ENCODE measurements at places on chromosomes 11 and 22.

GRCh38 chr11:60396799-60397198 lies 540 bp downstream of the MS4A14 start:
- H3K36me3 ChIP-seq = peaks cover 6% of the 10 kb centered on the region
- peak overlapping the region; percentile 69 for H3K27ac ChIP-seq
- no peaks in the 10 kb centered on the region for H3K27me3 ChIP-seq

GRCh38 chr11:10931761-10932670 lies 74.2 kb upstream of the ZBED5 start:
- H3K27ac ChIP-seq = peak overlapping the region; percentile 84
- H3K4me3 ChIP-seq = peak overlapping the region; percentile 73
- no peaks in the 10 kb centered on the region for H3K36me3 ChIP-seq
- no peak for DNase-seq

- H3K4me3 ChIP-seq = no peak overlapping the region
- no peaks in the 10 kb centered on the region for H3K4me1 ChIP-seq
- no peaks in the 10 kb centered on the region for H3K36me3 ChIP-seq
These were observed 837.5 kb upstream of the LRRC4C start for GRCh38 chr11:42296910-42297309.

DNA sequence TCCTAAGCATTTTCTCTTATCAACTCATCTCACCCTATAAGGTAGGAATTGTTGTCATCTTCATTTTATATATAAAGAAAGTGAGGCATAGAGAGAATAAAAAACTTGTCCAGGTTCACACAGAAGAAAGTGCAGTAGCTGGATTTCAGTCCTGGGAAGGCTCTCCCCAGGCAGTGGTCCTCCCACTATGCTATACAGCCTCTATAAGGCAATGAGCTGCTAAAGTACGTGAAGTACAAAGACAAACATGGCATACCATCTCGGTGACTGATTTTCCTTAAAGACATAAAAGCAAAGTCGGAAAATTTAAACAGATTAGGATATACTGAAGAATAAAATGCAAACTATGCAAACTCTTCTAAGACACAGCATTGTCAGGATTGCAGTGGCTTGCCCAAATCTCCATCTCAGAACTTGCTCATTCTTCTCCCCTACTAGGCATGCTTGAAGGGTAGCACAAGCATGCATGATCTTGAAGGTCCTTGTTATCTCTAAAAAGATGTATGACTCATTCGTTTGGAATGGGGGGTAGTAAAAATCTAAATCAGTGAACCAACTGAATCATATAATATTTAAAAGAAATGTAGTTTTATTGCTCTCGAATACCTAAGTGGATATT lies 97.8 kb upstream of the CSNK2A3 start:
- no peak overlapping the region for H3K4me3 ChIP-seq
- DNase-seq = no peak
- H3K36me3 ChIP-seq = no peaks in the 10 kb centered on the region
- H3K27ac ChIP-seq = no peak overlapping the region
- no peaks in the 10 kb centered on the region for H3K4me1 ChIP-seq

DNA sequence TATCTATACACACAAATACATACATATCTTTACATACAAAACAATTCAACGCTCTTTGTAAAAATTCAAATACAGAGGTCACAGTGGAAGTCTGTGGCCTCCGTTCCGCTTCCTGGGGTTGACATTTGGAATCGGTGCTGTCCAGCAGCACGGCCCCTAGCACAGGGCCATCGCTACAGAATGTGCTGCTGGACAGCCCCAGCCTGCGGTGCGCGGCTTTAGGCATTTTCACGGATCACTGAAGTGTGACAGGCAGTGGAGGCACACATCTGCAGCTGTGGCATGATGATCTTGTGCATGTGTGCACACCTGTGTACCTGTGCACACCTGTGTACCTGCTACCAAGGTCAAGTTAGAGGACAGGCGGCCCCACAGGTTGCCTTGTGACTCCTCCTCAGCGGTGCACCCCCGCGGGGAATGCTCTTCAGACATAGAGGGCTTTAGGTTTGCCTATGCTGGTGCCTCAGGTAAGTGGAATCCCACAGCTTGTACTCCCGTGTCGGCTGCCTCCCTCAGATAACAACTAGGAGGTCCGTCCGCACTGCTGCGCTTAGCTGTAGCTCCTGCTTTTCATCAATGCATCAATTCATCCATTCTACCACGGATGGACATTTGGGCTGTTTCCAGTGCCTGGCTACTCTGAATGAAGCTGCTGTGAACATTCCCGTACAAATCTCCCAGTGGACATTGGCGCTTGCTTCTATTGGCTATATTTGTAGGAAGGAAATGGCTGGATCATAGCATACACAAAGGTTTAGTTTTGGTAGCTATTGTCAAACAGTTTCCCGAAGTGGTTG lies 29.9 kb downstream of the GAL start:
- no peak overlapping the region for H3K27ac ChIP-seq
- no peaks in the 10 kb centered on the region for H3K4me1 ChIP-seq
- DNase-seq = no peak
- no peaks in the 10 kb centered on the region for H3K27me3 ChIP-seq

DNA sequence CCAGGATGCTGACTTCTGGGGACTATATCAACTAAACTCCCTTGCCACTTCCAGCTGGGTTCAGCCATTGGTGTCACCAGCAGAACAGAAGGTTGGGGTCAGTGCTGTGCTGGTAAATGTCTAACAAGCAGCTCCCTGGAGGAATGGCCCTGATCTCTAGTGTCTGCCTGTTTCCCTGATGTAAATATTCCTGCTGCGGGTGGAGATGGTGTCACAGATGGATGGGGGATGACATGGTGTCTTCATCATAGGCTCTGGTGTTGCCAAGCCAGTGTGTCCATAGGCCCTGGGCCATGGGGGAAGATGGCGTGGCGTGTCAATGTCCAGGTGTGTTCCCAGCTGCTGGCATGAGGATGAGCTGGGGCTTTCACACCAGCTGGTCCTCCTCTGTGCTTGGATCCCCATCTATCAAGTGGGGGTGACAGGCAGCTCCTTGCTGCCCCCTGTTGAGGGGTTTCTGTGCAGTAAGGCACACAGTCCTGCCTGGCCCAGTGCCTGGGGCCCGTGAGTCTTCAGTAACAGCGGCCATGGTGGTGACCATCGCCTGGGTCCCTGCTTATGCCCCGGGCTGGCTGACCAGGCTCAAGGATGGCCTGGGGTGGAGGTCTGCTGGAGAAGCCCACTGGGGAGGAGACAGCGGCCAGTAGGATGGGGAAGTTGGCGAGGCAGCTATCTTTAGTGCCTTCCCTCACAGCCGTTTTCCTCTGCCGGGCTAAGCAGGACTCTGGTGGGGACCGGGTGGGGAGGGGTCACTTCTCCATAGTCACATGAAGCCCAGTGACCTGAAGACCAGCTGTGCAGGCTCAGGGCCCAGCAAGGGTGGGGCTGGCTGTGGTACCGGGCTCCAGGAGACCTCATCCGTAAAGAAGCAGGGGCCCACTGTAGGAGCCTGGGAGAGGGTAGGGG lies 12.7 kb downstream of the RPL3 start:
- H3K36me3 ChIP-seq = peaks cover 4% of the 10 kb centered on the region
- H3K27ac ChIP-seq = no peak overlapping the region
- H3K4me3 ChIP-seq = no peak overlapping the region
- DNase-seq = peak; percentile 77
- no peaks in the 10 kb centered on the region for H3K27me3 ChIP-seq
- peaks cover 4% of the 10 kb centered on the region for H3K4me1 ChIP-seq

DNA sequence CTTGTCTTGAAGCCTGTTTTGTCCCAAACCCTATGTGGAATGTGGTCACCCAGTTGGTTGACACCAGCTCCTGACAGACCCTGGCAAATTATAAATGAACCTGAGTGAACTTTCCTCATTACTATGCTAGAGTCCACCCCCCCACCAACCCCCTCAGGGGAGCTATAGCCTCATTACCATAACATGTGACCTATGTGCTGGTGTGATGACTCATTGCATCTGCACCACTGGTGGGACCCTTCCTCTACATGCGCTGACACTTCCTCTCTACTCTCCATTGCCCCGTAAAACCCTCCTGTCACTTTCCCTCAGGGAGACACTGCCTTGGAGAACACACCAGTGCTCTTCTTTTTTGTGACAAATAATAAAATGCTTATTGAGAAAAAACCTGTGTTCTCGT lies 105.0 kb upstream of the SESN3 start:
- no peaks in the 10 kb centered on the region for H3K27me3 ChIP-seq
- no peak overlapping the region for H3K4me3 ChIP-seq
- DNase-seq = no peak
- H3K27ac ChIP-seq = no peak overlapping the region
- no peaks in the 10 kb centered on the region for H3K36me3 ChIP-seq

DNA sequence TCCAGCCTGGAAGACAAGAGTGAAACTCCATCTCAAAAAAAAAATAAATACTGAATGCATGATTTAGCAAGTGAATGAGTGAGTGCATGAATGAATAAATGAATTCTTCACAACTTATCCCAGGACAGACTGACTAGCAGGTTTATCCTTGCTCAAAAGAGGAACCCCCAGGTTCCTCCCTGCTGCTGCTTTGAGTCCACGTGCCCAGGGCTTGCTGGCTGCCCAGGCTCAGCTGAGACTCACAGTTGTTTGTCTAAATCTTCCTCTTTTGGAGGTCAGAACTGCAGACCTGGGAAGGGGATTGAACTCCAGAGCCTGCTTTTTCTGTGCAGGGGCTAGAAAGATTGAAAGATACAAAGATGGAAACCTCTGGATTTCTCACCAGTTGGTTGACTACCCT lies 117.4 kb upstream of the TMEM45B start:
- H3K27ac ChIP-seq = no peak overlapping the region

- H3K27me3 ChIP-seq = no peaks in the 10 kb centered on the region
- H3K27ac ChIP-seq = no peak overlapping the region
- no peak overlapping the region for H3K4me3 ChIP-seq
- peaks cover 9% of the 10 kb centered on the region for H3K36me3 ChIP-seq
- no peaks in the 10 kb centered on the region for H3K4me1 ChIP-seq
These were observed 59.7 kb upstream of the CYP2D6 start for GRCh38 chr22:42190274-42190673.

DNA sequence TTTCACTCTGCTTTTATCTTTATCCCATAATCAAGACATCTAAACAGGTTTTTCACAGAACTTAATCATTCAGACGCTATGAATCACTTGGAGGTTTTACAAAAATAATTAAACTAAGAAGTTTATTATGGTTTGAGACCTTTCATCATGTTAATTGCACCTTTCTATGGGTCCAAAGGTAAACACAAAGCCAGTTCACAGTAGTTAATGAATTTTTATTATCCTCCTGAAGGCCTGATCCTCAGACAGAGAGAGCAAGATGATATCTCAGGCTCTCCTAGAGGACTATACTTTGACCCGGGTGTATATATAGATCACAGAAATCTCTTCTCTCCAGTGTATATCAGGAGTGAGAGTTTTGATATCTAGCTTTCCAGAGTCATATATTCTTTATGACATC lies 1044.3 kb upstream of the RAG2 start:
- H3K4me3 ChIP-seq = no peak overlapping the region
- H3K36me3 ChIP-seq = no peaks in the 10 kb centered on the region
- no peak for DNase-seq
- no peaks in the 10 kb centered on the region for H3K27me3 ChIP-seq

DNA sequence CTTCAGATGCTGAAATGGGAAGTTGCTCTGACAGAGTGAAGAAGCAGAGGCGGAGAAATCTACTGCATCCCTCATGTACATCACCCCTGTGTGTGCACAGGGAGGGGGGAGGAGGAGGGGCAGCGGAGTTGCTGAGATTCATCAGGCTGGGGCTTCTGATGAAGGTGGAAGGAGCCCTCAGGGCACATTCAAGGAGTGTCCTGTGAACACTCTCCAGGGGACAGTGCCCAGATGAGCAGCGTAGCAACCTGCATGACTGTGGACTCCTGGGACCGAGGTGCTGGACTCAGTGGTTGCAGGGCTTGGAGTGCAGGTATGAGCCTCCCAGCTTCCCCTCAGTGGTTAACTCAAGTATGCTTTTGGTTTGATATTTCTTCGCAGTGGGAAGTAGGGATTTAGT lies 257.8 kb upstream of the B3GAT1 start:
- no peaks in the 10 kb centered on the region for H3K4me1 ChIP-seq
- no peaks in the 10 kb centered on the region for H3K36me3 ChIP-seq
- H3K27ac ChIP-seq = no peak overlapping the region
- DNase-seq = peak; percentile 49
- no peak overlapping the region for H3K4me3 ChIP-seq

- H3K4me3 ChIP-seq = no peak overlapping the region
- DNase-seq = no peak
- no peaks in the 10 kb centered on the region for H3K27me3 ChIP-seq
- no peak overlapping the region for H3K27ac ChIP-seq
These were observed 494.7 kb upstream of the CHORDC1 start for GRCh38 chr11:90717522-90717921.

- peak; percentile 48 for DNase-seq
- peaks cover 15% of the 10 kb centered on the region for H3K4me1 ChIP-seq
- no peak overlapping the region for H3K4me3 ChIP-seq
These were observed 12.0 kb downstream of the TMEM86A start for GRCh38 chr11:18710545-18710944.

- no peak overlapping the region for H3K27ac ChIP-seq
- H3K4me1 ChIP-seq = peaks cover 4% of the 10 kb centered on the region
- no peaks in the 10 kb centered on the region for H3K27me3 ChIP-seq
- H3K4me3 ChIP-seq = no peak overlapping the region
- DNase-seq = peak; percentile 80
These were observed 3.2 kb upstream of the CACNA1I start for GRCh38 chr22:39567135-39567946.

DNA sequence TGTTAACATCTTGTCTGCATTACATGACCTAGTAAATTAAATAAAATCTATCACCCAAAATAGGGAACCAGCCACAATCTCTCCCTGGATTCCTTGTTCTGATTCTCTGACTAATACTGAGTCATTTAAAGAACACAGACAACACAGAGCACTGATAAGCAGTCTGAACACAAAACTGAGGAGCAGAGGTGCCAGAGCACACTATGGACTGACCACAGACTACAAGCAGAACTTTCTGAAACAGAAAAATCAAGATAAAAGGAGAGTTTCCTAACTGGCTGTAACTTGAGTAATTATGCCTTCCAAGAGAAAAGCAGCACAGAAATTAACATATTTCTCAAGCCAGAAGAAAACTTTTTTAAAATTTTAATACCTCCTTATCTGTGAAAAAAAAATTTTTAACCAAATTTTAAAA lies 128.8 kb downstream of the SGSM3 start:
- H3K4me1 ChIP-seq = peaks cover 2% of the 10 kb centered on the region
- H3K27ac ChIP-seq = no peak overlapping the region
- no peaks in the 10 kb centered on the region for H3K27me3 ChIP-seq
- H3K36me3 ChIP-seq = no peaks in the 10 kb centered on the region
- DNase-seq = no peak

DNA sequence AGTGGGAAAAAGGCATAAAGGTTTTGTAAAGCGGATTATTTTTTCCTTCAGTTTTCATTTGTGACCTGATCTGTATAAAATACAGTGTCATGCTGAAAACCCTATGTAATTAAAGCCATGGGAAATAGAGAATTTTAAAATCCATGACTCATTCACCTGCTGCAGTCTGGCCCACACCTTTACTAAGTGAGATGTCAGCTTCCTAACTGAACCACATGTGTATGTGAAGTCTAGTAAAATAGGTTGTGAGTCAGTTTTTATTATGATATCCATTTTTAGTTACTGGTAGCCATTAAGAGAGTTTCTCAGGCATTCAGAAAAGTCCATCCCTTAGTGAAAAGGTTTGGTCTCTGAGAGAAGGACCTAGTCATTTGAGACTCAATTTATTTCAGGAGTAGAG lies 60.9 kb downstream of the TRIM44 start:
- peaks cover 9% of the 10 kb centered on the region for H3K4me1 ChIP-seq
- H3K36me3 ChIP-seq = peaks cover 32% of the 10 kb centered on the region
- no peak for DNase-seq
- H3K27me3 ChIP-seq = no peaks in the 10 kb centered on the region
- H3K4me3 ChIP-seq = no peak overlapping the region

- H3K36me3 ChIP-seq = no peaks in the 10 kb centered on the region
- H3K4me1 ChIP-seq = no peaks in the 10 kb centered on the region
- no peak overlapping the region for H3K27ac ChIP-seq
- no peaks in the 10 kb centered on the region for H3K27me3 ChIP-seq
These were observed 737.2 kb downstream of the LRRC4C start for GRCh38 chr11:40722179-40722795.
